ENCODE measurements at places on chromosomes 5 and 9.

GRCh38 chr9:134555094-134555650 lies 86.4 kb upstream of the COL5A1 start:
- no peak for DNase-seq

DNA sequence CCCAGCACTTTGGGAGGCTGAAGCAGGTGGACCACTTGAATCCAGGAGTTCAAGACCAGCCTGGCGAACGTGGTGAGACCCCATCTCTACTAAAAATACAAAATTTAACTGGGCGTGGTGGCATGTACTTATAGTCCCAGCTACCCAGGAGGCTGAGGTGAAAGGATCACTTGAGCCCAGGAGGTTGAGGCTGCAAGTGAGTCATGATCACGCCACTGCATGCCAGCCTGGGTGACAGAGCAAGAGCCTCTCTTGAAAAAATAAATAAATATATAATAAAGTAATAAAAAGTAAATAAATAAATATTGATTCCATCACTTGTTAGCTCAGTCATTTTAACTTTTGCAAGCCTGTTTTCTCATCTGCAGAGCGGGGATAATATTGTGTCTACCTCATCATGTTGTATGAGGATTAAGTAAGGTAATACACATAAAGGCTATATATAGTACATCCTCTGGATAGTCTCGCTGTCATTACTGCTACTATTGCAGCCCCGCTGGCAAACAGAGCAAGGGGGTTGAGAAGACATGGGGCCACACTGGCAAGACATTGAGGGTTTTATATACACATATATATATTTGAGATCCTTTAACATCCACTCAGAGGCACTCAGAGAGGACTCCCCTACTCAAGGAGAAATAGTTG lies 210.9 kb downstream of the C9orf152 start:
- no peak for DNase-seq

DNA sequence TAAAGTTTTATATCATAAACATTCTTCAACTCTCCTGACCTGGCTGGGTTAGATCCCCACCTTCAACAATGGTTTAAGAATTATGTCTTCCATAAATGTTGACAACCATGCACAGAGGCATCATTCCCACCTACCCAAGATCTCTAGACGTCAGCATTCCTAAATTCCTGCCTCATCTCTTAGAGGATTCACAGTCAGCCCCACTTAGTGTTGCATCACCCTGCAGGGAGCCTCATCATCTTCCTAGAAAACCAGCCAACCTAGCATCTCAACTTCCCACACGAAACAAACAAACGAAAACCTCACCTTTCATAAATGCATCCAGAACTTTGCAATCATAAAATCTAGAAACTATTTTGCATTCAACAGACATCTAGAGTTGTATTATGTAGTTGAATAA lies 816.1 kb upstream of the C9orf72 start:
- no peak for DNase-seq

- DNase-seq, result no peak
These were observed 222.2 kb upstream of the IRX1 start for GRCh38 chr5:3373391-3373790.

DNA sequence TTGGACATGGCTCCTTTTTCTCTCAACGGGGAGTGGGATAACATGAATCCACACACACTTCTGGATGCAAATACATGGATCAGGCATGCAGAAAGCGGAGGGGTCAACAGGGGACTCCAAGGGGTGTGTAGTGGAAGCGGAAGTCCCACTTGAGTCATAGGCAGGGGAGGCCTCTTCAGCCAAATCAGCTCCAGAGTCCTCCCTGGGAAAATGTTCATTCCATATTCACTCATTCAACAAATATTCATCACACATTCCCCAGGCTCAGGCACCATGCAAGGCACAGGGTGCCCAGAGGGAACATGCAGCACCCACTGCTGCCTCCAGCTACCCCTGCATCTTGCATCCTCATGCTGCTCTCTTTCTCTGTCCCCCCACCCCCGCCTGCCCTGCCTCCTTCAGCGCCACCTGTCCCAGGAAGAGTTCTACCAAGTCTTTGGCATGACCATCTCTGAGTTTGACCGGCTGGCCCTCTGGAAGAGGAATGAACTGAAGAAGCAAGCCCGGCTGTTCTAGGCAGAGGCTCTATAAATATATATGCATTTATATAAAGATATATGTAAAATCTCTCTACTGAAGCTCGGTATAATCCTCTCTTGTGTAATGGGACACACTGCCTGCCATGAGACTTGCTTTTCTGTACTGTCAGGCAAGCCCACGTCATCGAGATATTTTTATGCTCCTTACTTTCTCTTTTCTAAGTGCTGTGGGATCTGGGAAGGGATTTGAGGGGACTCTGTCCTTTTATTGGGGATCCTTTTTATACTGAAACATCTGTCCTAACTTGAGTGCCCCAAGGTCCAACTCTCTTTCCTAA lies 13.6 kb upstream of the AFAP1L1 start:
- DNase-seq, result no peak

DNA sequence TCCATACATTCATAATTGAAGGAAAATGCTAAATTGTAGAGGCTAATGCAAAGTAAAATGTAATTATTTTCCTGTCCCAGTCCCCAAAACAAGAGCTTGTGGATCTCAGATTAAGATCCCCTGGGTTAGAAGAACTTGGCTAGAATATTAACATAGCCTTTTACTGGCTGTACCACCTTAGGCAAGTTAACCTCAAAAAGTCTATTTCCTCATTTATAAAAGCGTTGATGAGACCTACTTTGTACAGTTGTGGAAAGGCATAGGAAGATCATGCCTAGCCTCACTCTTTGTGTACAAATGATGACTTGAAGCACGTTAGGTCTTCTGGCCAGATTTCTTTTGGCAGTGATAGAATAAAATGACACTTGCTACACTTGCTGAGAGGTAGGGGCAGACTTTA lies 97.2 kb downstream of the F2RL2 start:
- no peak for DNase-seq

DNA sequence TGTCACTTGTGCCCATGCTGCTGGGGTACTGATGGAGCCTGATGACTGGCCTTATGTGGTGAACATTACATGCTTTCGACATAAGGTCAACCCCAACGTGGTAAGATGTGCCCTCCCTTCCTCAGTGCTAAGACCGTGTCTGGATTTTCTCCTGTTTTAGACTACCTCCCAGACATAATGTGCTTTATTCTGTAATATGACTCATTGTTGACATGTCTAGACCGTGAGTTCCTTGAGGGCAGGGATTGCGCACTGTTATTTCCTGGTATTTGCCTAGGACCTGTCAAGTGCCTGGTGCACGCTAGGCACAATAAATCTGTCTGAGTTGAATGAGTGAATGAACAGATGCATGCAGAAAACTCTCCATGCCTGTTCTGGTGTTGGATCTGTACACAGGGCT lies 346.0 kb downstream of the KDM4C start:
- DNase-seq, result no peak

DNA sequence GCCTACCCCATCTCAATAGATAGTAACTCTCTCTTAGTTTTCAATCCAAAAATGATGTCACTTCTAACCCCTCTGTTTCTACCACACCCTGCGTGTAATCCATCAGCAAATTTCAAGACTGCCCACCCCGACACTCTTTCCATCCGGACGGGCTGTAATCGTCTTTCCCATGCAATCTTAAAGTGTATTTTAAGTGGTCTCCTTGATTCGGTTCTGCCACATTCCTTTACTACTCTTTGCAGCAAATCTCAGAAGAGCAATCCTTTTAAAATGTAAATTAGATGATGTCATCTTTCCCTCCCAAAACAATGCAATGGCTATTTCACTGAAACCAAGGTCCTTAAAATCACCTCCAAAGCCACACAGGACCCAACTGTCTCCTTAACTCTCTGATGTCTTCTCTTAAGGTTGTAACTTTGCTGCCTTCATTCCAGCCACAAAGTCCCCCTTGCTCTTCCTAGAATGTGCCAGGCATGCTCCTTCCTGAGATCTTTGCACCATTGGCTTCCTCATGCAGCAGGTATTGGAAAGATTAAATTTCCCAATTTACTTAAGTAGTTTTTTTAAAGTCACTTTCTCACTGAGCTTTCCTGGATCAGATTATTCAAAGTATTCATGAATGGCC lies 932.5 kb upstream of the WWC1 start:
- DNase-seq, result no peak

GRCh38 chr9:125926936-125927335 lies 179.8 kb downstream of the PBX3 start:
- no peak for DNase-seq

DNA sequence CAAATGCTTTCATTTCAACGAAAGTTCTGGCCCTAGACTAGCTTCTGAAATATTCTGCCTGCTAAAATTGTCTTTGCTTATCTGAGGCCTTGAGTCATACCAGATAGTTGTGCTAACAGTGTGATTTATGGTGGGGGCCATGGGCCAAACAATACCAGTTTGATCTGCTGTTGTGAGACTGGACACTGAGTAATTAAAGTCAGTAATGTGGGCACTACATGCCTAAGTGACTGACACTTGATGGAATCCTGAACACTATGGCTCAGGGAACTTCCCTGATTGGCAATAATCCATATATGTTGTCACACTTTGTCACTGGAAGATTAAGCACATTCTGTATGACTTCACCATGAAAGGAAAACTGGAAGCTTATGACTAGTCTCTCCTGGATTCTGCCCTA lies 127.6 kb upstream of the CYLC2 start:
- DNase-seq, result no peak

GRCh38 chr5:168153263-168153875 lies 138.1 kb upstream of the WWC1 start:
- no peak for DNase-seq

- DNase-seq, result no peak
These were observed 85.1 kb downstream of the NDUFAF2 start for GRCh38 chr5:61030163-61030482.

- no peak for DNase-seq
These were observed 338.1 kb downstream of the ASTN2 start for GRCh38 chr9:117076571-117077290.

GRCh38 chr5:42993516-42994245 lies 46.4 kb downstream of the ANXA2R start:
- DNase-seq, result no peak

- DNase-seq, result no peak
These were observed 85.6 kb upstream of the ALDH1B1 start for GRCh38 chr9:38306899-38307298.

DNA sequence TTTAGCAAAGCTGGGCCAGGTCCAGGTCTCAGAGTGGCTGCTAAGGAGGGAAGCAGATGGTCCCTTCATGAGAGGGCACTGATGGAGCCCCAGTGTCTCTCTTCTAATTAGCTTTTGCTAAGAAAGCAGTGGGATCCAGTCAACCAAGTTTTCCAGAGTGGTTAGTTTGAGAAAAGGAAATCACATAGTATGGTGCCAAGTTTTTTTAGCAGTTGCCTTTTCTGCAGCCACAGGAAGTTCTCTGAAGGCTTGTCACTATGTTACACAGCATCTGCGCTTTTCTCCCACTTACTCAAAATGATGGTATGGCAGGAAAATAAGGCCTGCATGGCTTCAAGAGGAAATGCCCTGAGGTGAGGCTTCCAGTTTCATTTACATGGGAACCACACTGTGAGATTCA lies 331.5 kb upstream of the ZNF462 start:
- no peak for DNase-seq

DNA sequence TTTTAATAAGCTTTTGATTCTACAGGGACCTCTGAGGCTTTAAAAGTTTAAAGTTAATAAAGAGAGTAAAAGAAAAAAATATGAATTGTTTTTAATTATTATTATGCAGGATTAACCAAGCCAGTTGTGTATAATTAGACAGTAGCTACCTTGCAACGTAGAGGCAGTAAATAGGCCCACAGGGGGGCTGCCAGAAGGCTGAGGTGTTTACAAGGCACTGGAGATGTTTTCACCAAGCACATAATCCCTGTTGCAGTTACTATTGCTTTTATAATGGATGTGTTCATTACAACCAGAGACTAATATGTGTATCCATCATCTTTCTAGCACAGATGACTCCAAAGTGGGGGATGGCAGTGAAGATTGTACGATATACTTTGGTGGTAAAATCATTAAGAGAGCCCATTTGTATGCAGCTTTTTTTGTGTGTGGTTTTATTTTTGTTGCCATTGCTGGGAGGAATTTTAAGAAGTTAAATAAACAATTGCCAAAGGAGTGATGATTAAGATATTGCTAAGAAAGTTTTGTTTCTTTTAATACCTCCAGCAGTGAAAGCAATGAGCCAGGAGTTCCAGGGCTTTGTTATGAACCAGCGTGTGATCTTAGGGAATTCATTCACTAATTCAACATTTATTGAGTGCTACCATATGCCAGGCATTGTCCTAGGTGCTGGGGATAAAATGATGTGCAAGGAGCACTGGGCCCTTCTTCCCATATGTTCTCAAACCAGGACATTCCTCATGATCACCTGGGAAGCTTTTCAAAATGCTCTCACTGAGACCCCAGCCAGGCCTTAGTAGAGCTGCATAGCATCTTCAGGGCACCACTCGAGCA lies 138.7 kb upstream of the EFNA5 start:
- DNase-seq, result no peak

- DNase-seq, result no peak
These were observed 103.5 kb downstream of the DAPK1 start for GRCh38 chr9:87601176-87601575.

GRCh38 chr5:144800169-144800568 lies 629.5 kb downstream of the KCTD16 start:
- DNase-seq, result no peak

GRCh38 chr5:127671218-127671617 lies 22.3 kb downstream of the CTXN3 start:
- no peak for DNase-seq

DNA sequence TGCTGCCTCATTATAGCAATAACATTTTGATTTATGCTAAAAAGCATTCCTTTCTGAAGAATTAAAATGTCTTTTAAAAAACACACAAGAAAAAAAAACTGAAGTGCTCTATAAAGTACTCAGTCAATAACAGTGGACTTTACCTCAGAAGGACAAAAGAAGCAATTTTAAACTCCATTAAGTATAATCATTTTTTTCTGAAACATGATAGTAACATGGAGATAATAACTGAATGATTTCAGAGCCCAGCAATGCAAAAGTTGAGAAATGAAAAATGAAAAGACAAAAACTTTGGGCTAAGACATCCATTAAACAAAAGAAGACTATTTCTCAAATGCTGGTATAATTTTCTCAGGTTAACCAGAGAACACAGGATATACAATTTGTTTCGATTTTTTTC lies 78.7 kb downstream of the RFX3 start:
- DNase-seq, result no peak

DNA sequence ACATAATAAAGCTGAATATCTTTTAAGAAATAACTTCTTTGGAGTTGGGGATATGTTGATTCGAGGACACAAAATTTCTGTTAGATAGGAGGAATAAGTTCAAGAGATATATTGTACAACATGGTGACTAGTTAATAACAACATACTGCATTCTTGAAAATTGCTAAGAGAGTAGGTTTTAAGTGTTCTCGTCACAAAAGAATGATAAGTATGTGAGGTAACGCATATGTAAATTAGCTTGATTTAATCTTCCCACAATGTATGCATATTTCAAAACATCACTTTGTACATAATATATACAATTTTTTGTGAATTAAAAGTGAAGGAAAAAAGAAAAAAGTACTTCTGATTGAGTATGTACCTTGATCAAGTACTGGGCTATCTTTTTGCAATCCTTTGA lies 428.0 kb upstream of the TRPC7 start:
- DNase-seq, result no peak

DNA sequence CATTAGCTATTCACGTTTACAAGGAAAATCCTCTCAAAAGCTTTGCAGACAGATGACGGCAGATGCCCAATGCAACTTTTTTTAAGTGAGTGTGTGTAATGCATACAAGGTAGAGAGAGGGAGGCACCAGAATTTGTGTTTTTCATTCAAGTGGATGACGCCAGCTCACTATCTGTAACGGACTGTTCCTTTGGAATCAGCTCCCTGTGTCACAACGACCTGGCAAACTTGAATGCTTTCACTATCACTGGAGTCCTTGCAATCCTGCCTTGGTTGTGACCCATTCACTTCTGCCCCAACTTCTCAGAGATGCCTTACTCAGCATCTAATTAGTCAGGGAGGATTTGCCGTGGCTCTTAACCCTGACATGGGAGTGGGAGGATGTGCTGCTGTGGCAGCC lies 148.5 kb downstream of the BNC2 start:
- no peak for DNase-seq
